Fibroblast of upper back skin (primary cell): ENCODE measurements at places on chromosomes 3 and 15.

- DNase-seq, result no peak
Observed at GRCh38 chr15:31221936-31222515, 104.6 kb upstream of the KLF13 start.

DNA sequence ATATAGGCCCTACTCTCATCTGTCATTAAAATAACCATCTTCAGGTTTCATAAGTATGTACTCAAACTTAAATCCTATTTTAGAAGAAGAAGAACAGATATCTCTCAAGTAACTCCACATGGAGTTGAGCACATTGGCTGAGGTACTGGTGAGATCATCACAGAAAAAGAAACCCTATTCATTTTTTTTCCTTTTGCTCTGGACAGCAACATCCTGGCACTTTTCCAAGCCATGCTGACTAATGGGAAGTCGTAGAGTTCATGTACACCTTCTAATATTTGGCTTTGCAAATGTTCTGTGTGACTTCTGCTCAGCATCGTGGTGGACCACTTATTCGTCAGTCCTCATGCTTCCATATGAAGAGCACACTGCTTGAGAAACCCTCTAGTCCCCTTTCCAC lies 336.0 kb upstream of the KCNH8 start:
- peak; percentile 12 for DNase-seq

GRCh38 chr3:46917257-46917656 lies 39.7 kb downstream of the PTH1R start:
- DNase-seq, result no peak

DNA sequence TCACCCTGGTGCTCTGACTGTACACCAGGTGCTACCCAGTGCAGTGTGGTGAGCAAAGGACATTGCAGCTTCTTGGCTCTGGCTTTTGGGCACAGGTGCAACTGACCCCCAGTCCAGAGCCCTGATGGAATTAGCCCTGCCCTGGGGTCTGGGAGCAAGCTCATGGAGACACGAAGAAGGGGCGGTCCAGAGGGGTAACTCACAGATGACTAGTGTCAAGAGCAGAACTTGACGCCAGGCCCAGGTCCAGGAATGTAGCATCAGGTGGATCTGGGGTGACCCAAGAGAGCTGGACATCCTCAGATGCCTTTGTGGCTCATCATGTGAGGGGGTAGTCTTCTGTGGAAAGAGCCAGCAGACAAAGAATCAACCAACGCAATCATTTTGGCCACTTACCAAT lies 88.9 kb downstream of the ASB7 start:
- no peak for DNase-seq

GRCh38 chr3:26515351-26515750 lies 107.2 kb upstream of the LRRC3B start:
- no peak for DNase-seq
